Suprapubic skin (tissue), 4 donors: ENCODE measurements at places on chromosomes 5 and 9. TPM values are rescaled to one million over a fixed set of nuclear protein-coding genes. Genes with fewer than 3 reads are reported as not detected.

DNA sequence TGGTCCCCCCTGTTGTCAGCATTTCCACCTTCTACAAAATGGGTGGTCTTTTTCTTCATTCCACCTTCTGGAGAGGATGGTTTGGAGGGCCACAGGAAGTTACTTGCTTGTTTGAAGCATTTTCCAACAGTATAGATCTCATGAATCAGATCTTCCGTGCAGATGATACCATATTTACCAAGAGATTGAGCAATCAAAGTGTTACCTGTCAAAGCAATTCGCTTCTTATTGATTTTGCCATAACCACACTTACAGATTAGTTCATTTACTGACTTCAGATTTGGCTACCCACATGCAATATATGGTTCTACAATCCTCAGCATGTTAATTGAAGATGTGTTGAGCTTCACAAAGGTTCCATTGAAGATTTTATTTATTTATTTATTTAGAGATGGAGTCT, 14.0 kb upstream of the TEX48 start:
- no peak for DNase-seq

GRCh38 chr9:87392086-87392485, 105.6 kb upstream of the DAPK1 start:
- DNase-seq = no peak

- no peak for DNase-seq
Measured at GRCh38 chr9:138117101-138117750, 239.6 kb downstream of the CACNA1B start.

DNA sequence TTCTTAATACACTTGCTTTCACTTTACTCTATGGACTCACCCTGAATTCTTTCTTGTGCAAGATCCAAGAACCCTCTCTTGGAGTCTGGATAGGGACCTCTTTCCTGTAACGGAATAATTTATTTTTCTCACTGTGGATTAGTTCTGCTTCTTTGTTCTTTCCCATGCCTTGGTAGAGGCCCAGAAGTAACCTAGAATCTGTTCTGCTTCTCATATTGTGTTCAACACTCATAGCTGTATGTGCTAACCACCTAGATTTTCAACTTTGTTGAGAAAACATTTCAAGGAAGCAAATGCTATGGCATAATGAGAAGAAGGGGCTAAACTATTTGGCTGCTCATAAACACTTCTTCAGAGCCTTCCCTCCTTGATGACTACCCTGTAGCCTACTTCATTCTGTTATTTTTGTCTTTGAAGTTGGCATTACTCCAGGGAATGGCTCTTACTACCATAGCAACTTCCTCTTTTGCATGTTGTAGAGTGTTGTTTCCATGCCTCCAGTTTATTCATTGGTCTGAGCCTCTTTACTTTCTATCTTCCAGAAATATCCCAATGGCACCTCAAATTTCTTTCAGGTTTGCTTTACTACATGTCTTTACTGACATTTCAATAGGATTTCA, 74.3 kb downstream of the KIAA0825 start:
- DNase-seq = no peak

DNA sequence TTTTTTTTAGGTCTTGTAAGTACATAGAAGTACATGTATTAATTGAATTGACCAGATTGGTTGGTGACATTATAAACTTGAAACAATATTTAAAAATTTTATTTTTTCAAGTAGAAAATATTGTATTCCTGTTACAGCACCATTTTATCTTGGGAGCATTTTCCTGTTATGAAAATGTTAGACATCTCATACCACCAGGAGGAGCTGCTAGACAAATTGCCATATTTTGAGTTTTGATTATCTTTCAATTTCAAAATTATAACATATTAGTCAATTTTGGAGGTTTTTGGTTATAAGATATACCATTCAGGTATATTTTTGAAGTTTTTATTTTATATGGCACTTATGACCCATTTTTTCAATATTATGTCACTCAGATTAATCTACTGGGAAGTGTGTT, 84.4 kb downstream of the CNTLN start:
- no peak for DNase-seq

DNA sequence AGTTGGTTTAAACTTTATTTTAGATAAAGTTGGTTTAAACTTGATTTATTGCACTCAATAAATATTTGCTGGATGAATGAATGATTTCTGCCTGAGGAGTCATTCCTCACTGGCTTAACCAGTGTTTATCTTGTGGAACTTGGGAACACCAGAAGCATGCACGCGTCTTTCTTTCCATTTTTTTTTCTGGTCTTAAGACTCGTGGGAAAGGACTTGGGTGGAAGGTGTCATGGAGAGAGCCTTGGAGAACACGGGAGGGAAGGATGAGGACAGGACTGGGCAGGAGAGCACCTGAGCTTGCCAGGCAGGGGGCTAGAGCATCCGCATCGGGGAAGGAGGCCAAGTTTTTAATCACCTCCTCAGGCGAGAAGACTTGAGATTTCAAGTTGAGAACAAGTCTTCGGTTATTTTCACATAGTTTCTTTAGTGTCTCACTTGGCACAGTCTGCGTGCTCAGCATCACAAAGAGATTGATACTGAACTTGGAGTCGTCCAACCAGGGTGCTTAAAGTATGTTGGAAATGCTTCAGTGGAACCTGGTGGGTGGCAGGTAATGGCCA, 144.2 kb downstream of the PDZD2 start:
- no peak for DNase-seq

DNA sequence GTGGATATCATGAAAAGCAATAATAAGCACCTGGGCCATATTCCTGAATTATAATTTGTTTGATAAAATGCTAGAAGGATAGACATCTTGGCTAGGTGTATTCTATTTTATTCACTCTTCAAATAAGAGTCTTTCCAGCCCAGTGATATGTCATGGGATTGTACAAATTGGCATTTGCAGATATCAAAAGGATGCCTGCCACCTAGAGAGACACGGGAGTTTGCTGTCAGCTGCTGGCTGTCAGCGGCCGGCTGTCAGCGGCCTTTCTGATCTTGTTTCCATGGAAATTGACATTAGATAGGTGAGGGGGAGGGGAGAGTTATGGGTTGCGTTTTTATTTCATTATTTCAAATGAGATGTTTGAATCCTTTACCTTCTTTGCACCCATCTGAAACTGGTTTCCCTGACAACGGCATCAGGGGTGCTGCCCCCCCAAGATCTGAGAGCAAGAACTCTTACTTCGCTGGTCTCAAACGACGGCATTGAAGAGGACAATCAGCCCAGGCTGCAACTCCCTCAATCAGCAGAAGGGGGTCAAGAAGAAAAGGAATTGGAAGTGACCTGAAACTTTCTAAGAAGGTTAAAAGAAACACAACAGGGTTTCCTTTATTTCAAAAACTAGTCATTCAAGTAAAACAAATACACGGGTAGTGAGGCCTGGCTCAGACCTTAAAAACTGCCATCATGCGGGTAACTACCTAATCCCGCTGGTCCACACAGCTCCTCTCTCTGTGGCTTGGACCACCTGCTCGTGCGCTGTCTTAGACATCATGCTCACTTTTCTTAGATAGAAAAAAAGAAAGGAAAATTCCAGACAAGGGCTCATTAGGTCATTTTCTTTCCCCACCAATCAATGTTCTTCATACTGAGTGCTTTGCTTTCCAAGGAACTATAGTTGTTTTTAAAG, 115.7 kb downstream of the TLE1 start:
- no peak for DNase-seq

GRCh38 chr5:62333250-62333794, 27.3 kb downstream of the KIF2A start:
- no peak for DNase-seq

DNA sequence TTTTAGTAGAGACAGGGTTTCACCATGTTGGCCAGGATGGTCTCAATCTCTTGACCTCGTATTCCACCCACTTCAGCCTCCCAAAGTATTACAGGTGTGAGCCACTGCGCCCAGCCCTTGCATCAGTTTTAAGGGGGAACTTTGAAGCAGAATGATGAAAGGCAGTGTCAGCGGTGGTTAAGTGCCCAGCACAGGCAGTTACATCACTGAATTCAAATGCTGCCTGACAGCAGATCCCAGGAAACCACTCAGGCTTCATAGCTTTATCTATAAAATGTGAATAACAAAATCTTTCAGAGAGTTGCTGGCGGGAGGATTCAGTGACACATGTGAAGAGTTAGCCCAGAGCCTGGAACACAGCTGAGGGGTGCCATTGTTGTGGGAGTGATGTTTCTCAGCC, 26.5 kb downstream of the FGF1 start:
- no peak for DNase-seq

DNA sequence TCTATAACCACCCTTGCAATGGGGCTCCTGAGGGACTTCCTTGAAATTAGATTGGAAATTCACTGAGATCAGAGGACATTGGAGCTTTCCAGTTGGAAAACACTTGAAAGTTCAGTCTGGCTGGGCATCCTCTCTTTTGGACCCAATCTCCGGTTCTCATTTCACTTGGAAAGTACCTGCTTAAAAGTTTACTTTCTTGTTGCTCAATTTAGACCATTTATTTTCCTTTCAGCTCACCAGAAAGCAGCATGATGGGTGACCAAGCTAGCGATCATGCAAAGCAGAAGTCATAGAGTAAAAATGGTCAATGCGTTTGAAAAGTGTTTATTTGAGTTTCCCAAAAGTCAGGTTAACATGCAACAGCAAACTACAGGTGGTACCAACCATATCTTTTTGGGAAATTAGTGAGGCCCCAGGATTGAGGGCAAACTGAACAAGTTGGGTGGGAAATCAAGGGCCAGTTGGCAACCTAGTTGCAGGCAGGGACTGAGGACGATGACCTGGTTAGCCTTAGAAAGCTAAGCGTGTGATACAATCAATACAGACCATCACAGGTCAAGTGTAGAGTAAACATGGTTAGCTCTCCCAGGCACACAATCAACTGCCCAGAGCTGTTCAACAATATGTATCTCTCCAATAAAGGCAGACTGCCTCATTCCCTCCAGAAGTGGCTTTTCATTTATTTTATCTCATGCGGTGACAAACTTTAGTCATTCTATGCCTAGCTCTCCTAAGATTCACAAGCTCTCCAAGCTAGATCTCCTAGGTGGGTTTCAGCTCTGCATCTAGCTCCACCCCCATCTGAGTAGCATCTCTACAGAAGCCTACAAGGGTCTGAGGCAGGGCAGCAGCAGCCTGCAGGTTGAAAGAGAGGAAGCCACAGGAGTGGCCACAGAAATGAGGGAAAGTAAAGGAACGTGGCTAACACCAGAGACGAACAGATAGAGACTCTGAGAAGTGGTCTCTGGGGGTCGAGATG, 136.9 kb downstream of the UGCG start:
- DNase-seq = no peak

- DNase-seq = no peak
Measured at GRCh38 chr9:123925161-123925560, 4.8 kb downstream of the DENND1A start.

- DNase-seq = no peak
Measured at GRCh38 chr9:89278551-89278950, 32.4 kb upstream of the CKS2 start.

DNA sequence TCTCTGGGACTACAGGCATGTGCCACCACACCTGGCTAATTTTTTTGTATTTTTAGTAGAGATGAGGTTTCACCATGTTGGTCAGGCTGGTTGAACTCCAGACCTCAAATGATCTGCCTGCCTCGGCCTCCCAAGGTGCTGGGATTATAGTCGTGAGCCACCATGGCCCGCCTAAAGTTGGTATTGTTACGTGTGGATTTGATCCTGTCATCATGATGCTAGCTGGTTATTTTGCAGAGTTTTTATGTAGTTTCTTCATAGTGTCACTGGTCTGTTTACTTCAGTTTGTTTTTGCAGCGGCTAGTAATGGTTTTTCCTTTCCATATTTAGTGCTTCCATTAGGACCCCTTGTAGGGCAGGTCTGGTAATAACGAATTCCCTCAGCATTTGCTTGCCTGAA, 85.9 kb downstream of the CACNA1B start:
- DNase-seq = no peak

DNA sequence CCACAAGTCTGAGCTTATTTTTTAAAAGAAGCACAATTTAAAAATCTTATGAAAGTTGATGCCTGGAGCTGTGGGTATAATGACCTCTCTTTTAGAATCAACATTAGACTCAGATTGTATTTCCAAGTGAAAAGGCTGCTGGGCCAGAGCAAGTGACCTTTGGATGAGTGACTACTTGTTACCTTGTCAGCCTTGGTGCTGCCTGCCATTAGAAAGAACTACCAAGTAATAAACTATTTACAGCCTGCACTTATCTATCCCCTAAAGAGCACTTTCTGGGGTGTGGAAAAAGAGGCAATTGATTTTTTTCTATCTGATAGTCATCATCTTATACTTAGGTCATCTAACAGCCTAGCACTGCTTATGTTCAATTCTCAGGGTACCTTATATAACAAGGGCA, 134.9 kb upstream of the FBXL17 start:
- no peak for DNase-seq

Gene KIAA0825
- total RNA-seq = 3.4 TPM

Gene ANKRD31
- total RNA-seq = not detected

Gene SPAG8
- total RNA-seq = 0.52 TPM

Gene ADGRV1
- total RNA-seq = 3.9 TPM

Gene C7
- total RNA-seq = 9.2 TPM

Gene CREB3
- 23.5 TPM for total RNA-seq

Gene MARCOL
- total RNA-seq = not detected

Gene OR1J4
- not detected for total RNA-seq

Gene MCIDAS
- not detected for total RNA-seq

Gene MAML1
- total RNA-seq = 43.9 TPM

Gene INSYN2B
- 0.68 TPM for total RNA-seq

Gene SPATA31A5
- not detected for total RNA-seq

Gene ROR2
- total RNA-seq = 3.3 TPM

Gene PLAC8L1
- not detected for total RNA-seq

Gene ADAMTS6
- total RNA-seq = 1.7 TPM
